ENCODE measurements at places on chromosomes 1 and 21.

GRCh38 chr1:42955311-42956063 lies 3.2 kb downstream of the SLC2A1 start:
- DNase-seq, result no peak

DNA sequence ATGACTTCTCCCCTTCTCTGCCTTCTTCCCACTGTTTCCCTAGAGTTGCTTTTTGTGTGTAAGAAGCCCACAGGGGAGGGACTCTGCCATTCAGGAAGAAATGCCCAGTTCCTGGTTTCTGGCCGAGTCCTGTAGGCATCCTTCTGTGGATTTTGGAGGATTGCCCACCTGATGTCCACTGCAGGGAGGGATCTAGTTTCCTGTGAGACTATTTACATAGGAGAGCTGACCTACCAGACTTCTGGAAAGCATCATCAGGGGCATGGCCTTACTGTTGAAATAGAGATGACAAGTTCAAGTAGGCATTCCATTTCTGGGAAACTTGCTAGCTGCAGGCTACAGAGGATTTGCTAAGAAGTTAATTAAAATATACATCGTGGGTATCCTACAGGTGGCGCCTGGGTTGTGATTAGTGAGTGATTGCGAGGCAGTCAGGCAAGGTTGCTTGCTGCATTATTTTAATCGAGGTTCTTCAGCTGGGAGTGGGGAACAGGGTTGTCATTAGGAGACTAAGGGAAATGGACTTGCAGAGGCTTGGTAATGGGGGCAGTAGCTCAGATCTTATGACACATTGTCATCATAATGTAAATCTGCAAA lies 148.7 kb downstream of the HHAT start:
- DNase-seq, result no peak

- no peak for DNase-seq
Observed at GRCh38 chr21:22474403-22474802, 1476.2 kb downstream of the NCAM2 start.

- DNase-seq, result no peak
Observed at GRCh38 chr1:63073309-63074306, 248.8 kb upstream of the FOXD3 start.

GRCh38 chr1:11308699-11309224 lies 35.8 kb downstream of the UBIAD1 start:
- no peak for DNase-seq

- no peak for DNase-seq
Observed at GRCh38 chr1:1202831-1203560, 3.4 kb downstream of the TNFRSF18 start.

DNA sequence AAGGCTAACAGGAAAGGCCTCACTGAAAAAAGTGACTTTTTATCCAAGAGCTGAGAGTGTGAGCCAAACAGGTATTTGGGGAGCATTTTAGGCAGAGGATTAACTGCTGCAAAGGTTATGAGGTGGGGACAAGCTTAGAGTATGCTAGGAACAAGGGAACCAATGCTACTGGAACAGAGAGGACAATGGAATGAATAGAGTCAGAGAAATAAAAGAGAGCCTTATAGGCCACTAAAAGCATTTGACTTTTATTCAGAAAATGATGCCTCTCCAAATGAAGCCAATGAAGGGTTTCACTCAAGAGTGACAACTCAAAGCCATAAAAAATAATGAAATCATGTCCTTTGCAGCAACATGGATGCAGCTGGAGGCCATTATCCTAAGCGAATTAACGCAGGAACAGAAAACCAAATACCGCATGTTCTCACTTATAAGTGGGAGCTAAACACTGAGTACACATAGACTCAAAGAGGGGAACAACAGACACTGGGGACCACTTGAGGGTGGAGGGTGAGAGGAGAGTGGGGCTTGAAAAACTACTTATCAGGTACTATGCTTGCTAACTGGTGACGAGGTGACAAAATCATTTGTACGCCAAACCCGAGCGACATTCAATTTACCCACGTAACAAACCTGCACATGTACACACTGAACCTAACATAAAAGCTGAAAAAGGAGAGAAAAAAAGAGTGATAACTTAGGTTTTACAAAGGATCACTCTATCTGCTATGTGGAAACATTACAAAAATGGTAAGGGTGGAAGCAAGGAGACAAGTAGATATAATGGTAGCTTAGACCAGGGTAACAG lies 11.1 kb downstream of the PTP4A2 start:
- no peak for DNase-seq

GRCh38 chr21:29638138-29638537 lies 301.7 kb downstream of the GRIK1 start:
- no peak for DNase-seq

- DNase-seq, result no peak
Observed at GRCh38 chr1:218479436-218480115, 134.4 kb downstream of the TGFB2 start.

DNA sequence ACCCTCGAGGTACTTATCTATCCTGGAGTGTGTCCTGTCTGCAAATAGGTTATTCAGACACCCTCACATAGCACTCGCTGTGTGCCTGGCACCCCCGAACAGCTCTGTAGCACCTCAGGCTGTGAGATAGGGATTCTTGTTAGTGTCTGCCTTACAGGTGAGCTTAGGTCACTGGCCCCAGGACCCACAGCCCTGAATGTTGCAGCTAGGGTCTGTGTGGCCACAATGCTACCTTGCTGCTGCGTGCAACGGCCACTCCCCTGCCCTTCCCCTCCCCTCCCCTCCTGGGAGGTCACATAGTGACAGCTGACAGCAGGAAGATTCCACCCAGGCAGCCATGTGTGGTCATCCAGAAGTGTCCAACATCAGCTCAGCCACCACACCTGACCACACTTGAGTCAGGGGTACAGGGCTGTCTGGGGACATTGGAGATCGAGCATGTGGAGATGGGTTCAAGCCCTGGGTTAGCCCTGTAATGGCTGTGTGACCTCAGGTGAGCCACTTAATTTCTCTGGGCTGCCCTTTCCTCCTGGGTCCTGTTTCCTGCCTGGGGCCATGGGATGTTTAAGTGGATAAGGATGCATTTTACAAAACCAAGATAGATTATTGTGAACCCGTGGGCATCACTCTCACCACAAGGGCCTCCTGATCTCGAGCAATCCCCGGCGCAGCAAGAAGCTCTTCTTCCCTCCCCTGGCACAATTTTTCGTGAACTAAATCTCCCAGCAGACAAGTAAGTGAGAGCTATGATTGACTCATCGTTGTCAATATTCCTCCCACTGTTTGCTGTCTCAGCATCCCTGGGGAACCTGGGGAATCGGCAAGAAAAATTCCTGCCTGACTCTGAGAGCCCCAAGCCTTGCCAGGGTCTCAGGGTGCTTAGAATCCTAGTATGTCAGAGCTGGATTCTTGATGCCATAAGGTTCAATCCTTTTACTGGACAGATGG lies 208.7 kb downstream of the PTPRU start:
- no peak for DNase-seq

DNA sequence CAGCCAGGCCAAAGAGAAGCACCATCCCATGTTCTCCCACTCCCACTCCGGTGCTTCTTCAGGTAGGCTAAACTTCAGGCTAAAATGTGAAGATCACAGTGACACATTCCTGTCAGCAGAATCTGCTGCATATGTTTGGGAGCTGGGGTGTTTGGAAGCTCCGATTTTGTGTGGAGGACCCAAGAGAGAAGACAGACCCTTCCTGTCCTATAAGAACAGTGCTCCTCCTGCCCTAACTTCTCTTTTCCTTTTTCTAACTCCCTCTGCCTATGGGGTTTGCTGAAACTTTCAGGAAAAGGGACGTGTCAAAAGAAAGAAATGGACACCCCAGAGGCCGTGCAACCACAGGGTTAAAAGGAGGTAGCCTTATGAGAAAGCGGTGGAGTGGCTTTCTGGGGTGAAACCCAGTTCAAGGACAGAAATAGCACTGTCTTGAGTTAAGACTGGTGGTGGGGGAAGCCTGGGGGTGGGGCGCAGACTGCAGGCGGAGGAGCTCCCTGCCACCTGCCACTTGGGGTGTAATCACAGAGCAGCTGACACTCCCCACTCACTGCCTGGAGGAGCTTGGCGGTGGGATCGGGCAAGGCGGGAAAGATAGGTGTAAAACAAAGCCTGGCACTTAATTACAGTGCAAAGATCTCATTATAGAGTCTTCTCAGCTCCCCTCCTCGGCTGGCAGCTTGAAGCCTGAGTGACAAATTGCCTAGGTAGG lies 645 bp upstream of the TLR5 start:
- peak; percentile 32 for DNase-seq

GRCh38 chr1:154546264-154547063 lies 12.0 kb downstream of the UBE2Q1 start:
- DNase-seq, result peak; percentile 52

DNA sequence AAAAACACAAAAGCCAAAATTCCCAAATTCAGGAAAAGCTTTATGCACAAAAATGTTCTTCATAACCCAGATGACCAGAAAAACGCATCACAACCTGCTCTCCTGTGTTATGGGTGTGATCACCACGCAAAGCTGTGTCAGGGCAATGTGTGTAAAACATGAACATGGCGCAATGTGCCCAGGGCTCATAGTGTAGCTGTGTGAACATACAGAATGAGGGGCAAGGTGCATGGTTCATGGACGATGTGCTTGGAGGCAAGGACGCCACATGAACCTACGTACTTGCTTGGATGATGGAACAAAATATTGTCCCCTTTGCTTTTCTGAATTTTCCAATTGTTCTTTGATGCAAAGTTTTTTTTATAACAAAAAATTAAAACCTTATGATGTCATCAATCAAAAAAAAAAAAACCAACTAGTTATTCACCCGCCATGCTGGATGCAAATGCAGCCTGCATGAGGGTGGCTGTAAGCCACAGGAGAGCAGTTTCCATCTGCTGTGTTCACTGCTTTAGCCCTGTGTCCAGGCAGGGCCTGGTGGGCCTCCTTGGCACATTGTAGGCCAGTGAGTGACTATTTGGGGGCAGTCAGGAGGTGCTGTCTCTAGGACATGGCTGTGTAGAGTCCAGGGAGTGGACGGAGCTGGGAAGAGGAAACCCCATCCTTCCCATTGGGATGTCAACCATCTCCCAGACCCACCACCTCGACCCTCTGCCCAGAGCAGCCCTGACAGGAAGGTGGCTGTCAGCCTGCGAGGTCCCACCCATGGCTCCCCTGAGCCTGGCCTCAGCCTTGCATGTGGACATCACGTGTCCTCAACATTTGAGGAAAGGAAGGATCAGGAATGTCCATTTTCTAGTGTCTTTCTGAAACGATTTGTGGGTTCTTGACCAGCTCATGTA lies 13.6 kb downstream of the KRTAP10-1 start:
- no peak for DNase-seq

DNA sequence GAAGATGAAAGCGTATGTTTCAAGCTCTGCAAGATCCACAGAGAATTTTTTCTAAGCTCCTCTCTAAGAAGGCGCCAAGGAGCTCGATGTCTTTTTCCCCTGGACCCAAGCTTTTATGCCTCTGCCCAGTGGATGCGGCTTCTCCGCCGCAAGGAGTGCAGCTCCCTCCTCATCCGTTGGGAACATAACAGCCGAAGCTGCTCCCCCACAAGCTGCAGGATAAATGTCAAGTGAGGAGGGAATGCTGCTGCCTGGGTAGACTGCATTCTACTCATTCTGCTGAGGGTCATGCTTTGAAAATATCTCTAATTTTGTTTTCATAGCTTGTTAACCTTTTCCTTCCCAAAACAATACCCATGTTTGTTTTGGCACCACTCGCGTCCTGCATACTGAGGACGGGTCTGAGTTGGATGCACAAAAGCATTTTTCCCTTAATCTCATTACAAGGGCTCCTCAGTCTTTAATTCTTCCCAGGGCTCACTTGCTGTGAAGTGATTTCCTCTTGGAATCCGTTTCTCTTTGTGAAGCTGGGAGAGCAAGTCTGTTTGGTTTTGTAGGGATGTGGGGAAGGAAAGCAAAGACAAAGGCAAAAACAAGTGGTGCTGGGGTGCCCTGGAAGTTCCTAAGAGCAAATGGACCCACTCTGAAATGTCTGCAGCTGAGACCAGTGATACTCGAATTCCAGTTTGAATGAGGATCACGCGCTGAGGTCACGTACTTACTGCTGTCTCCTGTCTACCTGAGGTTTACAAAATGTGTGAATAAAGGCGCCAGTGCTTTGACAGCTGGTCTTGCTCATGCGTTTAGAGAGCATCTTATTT lies 134.0 kb upstream of the IRF2BP2 start:
- no peak for DNase-seq

DNA sequence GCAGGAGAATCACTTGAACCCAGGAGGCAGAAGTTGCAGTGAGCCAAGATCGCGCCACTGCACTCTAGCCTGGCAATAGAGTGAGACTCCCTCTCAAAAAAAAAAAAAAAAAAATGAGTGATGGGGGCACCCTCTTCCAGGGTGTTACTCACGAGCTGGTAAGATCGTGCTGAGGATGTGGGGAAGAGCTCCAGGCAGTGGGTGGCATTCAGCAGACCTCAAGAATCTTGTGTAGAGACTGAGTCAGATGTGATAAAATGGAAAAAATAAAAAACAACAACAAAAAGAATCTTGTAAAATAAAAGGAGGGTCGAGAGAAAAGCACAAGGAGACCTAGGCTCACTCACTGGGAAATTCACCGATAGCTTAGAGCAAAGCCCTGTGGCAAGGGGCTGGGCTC lies 38.5 kb downstream of the EPHA2 start:
- no peak for DNase-seq

GRCh38 chr1:193321242-193321840 lies 134.9 kb upstream of the B3GALT2 start:
- no peak for DNase-seq

GRCh38 chr1:18739408-18739807 lies 108.8 kb downstream of the PAX7 start:
- no peak for DNase-seq

DNA sequence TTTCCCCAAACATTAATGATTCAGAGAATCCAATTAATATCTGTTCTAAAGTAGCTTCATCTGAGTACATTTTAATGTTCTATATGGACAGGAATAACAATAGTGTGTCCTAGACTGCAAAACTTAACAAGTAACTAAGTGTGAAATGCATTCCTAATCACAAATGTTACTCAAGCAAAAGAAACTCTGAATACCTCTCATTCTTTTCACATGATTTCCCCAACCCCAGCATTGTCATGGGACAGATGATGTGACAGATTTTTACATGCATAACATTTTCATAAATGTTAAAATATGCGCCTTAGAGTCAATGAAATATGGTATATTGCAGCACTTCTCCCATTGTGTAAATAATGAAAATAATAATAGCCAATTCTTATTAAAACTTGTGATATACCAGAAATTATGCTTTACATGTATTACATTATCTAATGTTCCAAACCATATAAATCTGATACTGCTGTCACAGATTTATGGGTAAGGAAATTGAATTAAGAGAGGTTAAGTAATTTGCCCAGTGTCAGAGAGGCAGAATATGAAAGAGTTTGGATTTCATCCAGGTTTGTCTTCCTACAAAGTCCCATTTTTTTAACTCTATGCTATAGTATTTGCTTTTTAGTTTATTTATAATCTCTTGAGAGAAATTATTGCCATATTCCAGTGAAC lies 269.4 kb downstream of the LRRC7 start:
- DNase-seq, result no peak

- no peak for DNase-seq
Observed at GRCh38 chr1:32759997-32760623, 57.0 kb downstream of the YARS1 start.

GRCh38 chr1:91766883-91767282 lies 119.1 kb downstream of the TGFBR3 start:
- no peak for DNase-seq
